GM03348 (cell line): ENCODE measurements at places on chromosomes 1 and 21.

DNA sequence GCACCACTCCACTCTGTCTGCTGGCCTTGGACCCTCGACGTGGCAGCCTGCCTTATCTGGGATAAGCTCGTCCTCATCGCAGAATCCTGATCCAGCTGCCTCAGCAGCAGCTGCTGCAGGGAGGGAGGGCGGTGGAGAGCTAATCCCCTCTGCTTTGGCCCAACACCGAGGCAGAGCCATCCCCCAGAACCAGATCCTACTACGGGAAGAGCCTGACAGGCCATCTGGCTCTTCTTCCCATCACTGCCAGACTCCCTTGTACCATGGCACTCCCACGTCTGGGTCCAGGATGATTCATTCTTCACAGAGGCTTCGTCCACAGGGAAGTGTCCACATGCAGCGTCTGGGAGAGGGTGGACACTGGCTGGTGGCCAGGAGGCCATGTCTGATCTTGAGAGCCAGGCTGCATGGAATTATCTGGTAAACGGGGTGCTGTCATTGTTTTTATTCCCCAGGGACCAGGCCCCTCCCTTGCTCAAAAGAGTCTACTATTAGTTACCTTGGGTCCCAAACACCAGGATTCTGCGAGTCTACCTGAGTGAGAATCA, 14.6 kb upstream of the PKP1 start:
- peak; percentile 82 for DNase-seq

GRCh38 chr21:36639769-36640168, 59.1 kb upstream of the SIM2 start:
- no peak for DNase-seq

DNA sequence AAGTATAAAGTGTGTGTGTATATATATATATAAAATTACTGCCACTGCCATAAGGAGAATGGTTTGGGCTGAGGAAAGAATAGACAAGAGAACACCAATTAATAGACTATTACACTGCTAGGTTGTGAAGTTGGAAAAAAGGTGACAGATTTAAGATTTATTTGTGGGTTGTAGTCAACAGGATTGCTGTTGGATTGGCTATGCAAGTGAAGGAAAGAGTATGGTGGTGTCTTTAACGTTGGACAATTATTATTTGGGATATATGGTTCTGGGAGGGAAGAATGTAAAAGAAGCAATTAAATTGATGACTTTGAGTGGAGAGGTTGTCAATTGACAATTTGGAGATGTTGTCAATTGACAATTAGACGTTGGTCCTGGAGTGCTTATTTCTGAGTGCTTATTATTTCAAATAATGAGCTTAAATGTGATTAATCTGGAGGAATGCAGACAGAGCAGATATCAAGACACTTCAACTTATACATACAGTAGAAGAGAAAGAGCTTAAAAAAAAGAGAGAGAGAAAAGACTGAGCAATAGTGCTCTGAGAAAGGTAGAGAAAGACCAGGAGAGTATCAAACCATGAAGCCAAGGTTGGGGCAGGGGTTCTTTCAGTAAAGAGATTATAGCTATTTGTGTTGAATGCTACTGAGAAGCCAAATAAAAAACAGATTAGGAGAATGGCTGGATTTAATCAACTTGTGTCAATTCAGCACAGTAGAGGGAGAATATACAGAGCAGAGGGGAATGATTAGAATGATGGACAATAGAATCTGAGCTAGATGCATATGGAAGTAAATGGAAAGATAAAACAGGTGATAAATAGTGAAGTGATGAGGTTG, 9.7 kb downstream of the PTGS2 start:
- DNase-seq: no peak

- DNase-seq: no peak
Measured at GRCh38 chr1:47196622-47197021, 6.8 kb upstream of the PDZK1IP1 start.

DNA sequence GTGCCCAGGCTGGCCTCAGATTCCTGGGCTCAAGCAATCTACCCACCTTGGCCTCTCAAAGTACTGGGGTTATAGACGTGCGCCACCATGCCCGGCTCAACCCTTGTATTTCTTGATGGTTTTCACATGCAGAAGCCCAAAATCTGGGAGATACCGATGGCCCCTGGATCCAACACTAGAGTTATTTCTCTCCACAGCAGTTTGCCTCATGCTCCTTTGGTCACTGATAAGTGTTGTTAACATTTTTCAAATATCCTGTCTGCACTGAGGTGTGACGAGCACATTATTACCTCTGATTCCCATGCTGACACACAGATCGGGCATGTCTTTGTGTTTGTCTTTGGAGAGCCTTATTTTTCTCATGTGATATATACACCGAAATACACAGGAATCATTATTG, 107.0 kb downstream of the KIF26B start:
- no peak for DNase-seq

- DNase-seq: no peak
Measured at GRCh38 chr1:25040122-25040685, 110.1 kb upstream of the RUNX3 start.

DNA sequence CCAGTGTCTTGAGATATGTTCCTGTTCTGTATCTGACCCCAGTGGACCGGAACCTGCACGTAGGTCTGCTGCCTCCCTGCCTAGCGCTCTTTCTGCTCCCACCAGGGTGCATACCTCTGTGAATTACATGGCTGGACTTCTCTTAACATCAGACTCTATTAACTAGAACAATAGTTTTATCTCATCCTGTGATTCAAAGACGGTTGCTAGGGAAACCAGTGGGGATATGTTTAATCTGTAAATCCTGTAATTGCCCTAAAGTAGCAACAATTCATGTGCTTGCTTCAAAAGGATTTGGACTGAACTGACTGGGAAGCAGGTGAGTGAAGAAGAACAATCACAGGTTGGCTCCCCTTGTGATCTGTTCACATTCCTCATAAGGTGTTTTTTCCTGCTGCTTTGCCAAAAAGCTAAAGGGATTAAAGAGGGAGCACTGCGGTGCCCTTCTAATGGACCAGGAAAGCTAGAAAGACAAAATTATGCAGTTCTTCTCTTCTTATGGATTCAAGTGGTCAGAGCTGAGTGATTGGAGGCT, 52.7 kb upstream of the DIRAS3 start:
- no peak for DNase-seq

DNA sequence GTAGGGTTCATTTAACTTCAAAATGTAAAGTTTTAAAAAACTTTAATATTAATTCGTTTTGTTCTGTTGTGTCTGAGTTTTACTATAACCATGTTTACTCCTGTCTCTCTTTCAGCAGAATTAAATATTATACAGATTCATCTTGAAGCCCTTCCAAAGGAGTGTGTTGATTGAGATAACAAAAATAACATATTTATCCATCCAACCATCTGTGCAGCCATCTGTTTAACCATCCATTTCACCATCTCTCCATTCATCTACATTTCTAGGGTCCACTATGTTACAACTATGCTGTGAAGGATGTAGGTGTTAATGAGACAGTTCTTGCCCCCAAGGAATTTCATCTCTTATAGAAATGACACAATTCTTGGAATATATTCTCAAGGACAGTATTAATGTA, 36.0 kb upstream of the GNG12 start:
- no peak for DNase-seq

- DNase-seq: no peak
Measured at GRCh38 chr1:170192546-170192945, 46.8 kb downstream of the NTMT2 start.

- DNase-seq: peak; percentile 88
Measured at GRCh38 chr1:149986486-149987296, 23.8 kb downstream of the OTUD7B start.

- DNase-seq: no peak
Measured at GRCh38 chr21:22609802-22610201, 1611.6 kb downstream of the NCAM2 start.

- DNase-seq: no peak
Measured at GRCh38 chr1:239861985-239862384, 229.7 kb upstream of the FMN2 start.

- DNase-seq: no peak
Measured at GRCh38 chr1:3651026-3651929, 1.0 kb upstream of the TP73 start.

DNA sequence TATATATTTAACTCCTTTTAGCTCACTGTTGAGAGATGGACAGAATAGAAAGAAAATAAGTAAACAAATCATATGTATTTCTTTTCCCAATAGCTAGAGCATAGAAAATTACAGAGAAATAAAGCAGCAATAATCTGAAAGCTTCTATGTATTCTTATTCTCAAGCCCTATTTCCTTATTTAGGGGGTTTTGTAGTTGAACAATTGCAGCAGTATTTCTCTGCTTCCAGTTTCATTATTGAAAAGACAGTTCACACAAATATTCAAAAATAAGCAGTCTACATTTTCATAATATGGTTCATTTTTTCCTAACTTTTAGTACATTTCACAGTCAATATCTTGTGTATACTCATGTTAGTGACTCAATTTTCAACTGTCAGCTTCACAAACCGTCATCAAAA, 638.2 kb downstream of the MRPL39 start:
- no peak for DNase-seq

DNA sequence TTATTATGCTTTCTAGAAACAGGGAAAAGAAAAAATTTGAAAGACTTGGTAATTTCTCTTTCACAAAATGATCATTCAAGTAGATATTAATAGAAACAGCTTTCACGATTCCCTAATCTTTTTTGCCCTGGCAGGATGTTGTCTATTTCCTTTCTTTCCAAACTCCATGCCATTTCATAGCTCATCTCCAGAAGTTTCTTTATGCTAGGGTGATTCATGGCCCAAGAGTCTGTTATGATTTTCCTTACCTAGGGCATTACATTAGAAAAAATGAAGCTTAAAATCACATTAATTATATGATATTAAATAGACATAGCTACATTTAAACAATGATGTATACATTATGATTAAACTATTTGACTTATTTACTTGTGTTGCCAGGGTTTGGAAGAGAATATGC, 762.1 kb downstream of the LTN1 start:
- no peak for DNase-seq

- no peak for DNase-seq
Measured at GRCh38 chr1:43034778-43035177, 76.1 kb upstream of the SLC2A1 start.

DNA sequence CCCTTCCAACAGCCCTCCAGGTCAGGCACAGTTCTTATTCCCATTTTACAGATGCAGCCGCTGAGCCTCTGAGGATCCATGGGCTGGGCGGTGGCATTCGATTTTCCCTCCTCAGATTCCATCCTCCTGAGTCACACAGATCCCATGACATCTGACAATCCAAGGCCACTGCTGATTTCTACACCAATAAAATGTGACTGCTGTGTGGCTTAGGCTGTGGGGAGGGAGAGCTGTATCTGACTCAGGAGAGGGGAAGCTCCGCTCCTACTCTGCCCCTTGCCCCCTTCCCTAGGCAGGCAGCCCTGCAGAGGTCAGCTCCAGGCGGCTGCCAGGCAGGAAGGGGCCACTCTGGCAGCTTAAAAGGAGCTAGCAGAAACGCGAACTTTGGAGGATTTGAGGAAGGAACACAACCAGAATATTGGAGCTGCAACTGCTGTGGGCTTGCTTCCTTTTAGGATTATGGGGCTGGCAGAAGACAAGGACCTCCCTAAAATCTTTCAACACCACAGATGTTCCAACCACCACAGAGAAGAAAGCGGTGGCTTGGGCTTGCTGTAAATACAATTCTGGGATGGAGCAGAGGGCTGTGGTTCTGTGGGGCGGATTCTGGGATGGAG, 50.0 kb downstream of the MRPL37 start:
- peak; percentile 91 for DNase-seq

DNA sequence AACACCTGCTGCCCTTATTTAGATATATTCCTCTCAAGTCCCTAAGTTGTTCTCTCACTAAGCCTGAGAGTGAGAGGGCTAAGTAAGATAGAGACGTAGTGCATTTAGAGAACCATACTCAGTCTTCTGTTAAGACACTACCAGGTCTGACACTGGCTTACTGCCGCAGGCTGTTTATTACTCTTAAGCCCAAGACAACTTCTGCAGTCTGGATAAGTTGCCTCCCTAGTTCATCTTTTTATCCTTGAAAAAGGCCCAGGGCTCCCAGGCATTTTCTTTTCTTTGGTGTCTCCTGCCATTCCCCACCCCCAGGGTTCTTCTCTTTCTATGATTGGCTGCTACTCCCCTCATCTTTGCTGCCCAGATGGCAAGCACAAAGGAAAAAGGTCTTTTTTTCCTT, 38.7 kb downstream of the CACHD1 start:
- DNase-seq: no peak

DNA sequence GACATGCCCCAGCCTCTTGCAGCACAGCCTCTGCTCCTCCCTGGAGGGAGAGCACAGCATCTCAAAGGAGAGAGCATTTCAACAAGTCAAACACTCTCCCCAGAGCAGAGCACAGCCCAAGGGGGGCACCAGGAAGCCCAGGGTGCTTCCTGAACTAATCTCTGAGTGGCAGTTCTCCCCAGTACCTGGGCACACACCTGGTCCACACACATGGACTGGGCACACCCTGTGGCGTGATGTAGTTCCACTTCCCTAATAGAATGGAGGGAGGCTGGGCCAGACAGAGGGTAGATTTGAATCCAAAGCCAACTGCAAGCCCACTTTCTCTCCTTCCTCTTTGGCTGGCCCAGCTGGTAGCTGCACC, 55.5 kb downstream of the CD46 start:
- no peak for DNase-seq

GRCh38 chr1:180527101-180527669, 24.8 kb upstream of the ACBD6 start:
- DNase-seq: peak; percentile 42

DNA sequence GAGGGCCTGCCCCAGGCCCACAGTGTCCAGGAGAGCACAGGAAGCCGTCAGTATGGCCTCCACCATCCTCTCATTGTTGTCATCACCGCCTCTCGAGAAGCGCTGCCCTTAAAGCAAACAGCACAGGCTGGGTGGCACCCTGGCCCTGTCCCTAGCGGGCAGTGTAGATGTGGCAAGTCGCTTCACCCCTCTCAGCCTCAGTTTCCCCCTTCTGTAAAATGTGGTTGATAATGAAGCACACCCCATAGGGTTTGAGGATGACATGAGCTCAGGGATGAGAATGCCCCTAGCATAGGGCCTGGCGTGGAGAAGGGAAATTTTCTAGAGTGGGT, 13.4 kb downstream of the PLA2G2F start:
- DNase-seq: no peak
